CD4-positive, alpha-beta T cell (primary cell): ENCODE measurements at places on chromosomes 12 and 14.

DNA sequence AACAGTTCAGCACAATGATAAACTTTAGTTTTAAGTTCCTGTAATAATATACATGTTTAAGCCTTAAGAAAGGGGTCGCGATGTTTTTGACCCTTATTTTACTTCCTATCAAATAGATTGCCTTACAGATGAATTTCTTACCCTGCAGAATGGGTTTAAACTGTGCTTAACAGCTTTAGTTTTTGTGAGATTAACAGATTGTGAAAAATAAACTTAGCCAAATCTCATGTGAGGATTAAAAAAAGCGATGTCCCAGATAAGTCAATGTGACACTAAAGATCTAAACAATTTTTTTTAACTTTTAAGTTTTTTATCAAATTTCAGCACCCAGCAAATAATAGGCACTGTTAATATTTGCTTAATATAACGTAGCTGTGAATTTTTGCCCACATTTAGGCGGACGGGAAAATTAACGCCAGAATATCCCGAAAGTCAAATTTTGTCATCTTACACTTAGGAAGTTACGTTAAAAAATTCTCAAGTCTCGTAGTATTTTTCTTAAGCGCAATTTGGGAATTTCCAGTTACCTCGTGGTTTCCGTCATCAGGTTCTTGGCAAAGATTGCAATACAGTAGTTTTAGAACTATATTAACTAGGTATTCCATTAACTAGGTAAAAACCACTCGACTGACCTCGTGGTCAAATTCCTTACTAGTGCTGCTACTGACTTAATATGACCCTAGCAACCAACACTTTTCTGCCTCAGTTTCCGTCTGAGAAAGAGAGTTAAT is 1.2 kb downstream of the HNRNPC start:
- no peak for DNase-seq

- no peak for DNase-seq
These were observed 111.1 kb upstream of the KRR1 start for GRCh38 chr12:75622492-75622891.

GRCh38 chr12:114186241-114187002 is 219.5 kb downstream of the TBX5 start:
- no peak for DNase-seq

GRCh38 chr12:120528861-120529525 is at the start of gene COQ5:
Gene COQ5, minus strand, starts transcription at chr12:120529158. Its CDS starts 17 bp downstream, at chr12:120529141.
- peak; percentile 82 for DNase-seq

- DNase-seq, result no peak
These were observed 119.2 kb downstream of the SLC2A13 start for GRCh38 chr12:39986674-39987073.

DNA sequence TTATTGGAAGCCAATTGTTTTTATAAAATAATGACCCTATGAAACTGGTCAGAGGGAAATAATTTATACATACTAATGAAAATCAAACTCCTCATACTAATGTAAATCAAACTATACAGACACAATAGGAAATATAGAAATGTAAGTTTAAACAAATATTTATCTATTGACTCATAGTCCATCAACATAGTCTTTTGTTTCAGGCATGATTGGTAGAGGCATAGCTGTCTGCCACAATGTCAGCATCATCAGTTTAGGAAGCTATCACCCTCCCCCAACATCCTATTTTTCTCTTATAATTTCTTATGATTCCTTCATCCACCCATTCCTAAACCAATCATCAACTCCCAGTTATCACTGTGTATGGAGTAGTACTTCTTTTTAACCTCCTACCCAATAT is 117.7 kb downstream of the SLC38A6 start:
- no peak for DNase-seq

DNA sequence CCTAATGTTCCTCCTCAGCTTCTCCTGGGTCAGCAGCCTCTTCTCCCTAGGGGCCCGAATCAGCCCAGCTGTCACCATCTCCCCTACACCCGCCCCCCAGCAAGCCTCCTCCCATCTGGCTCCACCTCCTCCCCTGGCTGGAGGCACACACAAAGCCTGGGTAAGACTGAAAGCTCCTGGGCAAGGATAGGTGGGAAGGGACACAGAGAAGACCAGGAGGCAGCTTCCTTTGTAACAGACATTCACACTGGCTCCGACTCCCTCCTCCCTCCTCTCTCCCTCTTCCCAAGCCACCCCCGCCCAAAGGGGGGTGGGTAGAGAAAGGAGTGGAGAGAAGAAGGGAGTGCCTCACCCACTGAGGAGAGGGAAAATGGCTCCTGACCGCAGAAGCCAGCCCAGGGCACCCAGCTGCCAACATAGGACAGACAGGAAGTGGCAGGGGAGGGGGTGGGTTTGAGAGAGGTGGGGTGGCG is 4.0 kb downstream of the CHD4 start:
- peak; percentile 31 for DNase-seq

GRCh38 chr14:34012978-34013720 is 62.3 kb upstream of the EGLN3 start:
- no peak for DNase-seq

- no peak for DNase-seq
These were observed 1.2 kb upstream of the NEMP1 start for GRCh38 chr12:57079821-57080220.

GRCh38 chr12:110998165-110998564 is 77.8 kb upstream of the MYL2 start:
- DNase-seq, result no peak

- DNase-seq, result no peak
These were observed 189.1 kb downstream of the PIWIL1 start for GRCh38 chr12:130526813-130527212.

- DNase-seq, result peak; percentile 75
These were observed 13.8 kb downstream of the PRPF40B start for GRCh38 chr12:49636979-49637755.

DNA sequence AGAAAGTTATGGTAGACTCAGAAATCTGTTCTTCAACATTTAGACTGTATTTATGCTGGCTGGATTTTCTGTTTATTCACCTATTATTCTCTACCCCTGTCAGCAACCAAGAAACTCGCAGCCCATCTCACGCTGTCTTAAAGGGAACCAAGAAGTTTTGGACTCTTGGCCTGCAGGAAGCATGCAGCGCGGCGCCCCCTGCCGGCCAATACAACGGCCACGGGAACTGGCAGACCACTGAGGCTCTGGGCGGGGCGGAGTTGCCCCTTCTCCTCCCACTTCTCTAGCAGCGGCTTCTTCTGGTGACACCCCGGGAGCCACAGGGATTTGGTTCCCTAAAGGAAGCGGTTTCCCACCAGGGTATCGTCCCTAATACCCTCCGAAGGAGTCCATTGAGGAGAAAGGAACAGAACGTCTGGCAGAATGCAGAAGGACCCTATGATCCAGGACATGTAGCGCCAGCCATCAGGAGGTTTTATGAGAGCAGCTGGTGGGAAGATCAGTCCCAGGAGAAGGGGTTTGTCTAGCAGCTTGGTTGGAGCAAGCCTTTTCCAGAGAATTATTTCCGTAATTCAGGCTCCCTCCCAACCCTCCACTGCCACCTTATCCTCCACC is 21.0 kb upstream of the RNASE2 start:
- peak; percentile 3 for DNase-seq

DNA sequence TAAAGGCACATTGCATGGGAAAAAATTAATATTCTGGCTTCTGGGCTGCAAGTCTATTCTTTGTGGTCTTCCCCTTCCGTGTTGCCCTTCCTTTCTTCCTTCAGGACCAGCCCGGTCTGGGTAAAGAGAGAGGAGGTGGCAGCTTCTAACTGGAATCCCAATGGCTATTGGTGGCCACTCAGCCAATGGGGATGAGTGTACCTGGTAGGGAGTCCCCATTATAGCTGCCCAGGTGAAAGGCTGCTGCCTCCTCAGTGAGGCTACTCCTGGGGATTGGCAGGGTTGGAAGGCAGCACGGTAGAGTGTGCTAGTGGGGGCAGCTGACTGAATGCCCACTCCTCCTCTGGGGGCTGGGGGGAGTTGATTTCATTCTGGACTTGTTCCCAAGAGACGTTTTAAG is 112.6 kb downstream of the RBM19 start:
- DNase-seq, result no peak

DNA sequence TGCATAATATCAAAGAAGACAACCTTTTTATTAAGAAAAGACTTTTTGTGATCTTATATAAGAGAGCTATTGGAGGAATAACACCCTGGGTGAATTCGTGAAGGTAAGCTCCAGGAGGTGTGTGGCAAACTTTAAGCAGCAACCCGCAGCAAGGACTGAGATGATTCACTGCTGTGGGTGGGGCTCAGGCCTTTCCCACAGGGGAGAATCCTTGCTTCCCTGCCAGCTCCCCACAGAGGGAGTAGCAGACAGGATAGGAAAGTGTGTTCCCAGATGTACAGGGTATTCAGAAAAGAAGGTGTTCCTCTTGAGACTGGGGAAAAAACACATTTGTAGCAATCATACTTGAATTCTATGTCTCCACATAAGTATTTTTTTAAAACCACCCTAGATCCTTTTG is 9.2 kb downstream of the NDUFA12 start:
- DNase-seq, result no peak

GRCh38 chr14:46769292-46769691 is 117.7 kb upstream of the RPL10L start:
- DNase-seq, result no peak

- DNase-seq, result no peak
These were observed 169.7 kb upstream of the OTX2 start for GRCh38 chr14:56979936-56980335.

- DNase-seq, result no peak
These were observed 326.7 kb downstream of the DPF3 start for GRCh38 chr14:72567226-72567625.

DNA sequence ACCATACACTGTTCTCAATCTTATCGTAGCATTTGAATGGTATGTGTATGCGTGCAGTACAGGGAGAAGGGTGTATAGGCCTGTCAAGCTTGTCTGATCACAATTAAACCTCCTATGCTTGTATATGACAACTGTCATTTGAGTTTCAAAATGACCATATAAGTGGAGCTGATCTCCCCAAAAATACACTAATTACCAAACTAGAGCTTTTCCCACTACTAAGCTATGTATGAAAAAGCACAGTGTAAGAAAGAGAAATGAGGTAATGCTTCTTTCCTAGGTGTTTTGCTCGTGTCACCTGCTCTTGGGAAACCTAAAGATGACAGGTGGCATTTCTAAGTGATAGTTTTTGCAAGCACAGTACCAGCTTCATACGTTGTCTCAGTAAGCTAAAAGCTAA is 1.1 kb upstream of the STK38L start:
- no peak for DNase-seq

DNA sequence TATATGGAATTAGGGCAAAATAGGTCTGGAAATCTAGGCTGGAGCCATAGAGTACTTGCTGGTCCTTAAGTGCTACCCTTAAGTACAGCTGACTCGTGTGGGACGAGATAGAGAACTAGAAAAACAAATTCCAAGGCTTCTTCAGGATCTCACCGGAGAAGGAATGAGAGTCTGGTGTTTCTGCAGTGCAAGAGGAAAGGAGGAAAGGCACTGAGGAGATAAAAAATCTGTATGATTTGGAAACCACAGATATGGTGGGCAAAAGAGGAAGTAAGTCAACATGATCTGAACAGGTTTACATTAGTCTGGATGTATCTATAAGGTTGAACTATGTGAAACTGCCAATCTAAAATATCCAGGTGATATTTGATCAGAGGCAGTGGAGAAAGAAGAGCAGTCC is 134.4 kb upstream of the SOX5 start:
- no peak for DNase-seq

GRCh38 chr12:42039577-42039976 is 105.1 kb downstream of the GXYLT1 start:
- no peak for DNase-seq

- DNase-seq, result no peak
These were observed 67.8 kb downstream of the NTF3 start for GRCh38 chr12:5499566-5500330.

DNA sequence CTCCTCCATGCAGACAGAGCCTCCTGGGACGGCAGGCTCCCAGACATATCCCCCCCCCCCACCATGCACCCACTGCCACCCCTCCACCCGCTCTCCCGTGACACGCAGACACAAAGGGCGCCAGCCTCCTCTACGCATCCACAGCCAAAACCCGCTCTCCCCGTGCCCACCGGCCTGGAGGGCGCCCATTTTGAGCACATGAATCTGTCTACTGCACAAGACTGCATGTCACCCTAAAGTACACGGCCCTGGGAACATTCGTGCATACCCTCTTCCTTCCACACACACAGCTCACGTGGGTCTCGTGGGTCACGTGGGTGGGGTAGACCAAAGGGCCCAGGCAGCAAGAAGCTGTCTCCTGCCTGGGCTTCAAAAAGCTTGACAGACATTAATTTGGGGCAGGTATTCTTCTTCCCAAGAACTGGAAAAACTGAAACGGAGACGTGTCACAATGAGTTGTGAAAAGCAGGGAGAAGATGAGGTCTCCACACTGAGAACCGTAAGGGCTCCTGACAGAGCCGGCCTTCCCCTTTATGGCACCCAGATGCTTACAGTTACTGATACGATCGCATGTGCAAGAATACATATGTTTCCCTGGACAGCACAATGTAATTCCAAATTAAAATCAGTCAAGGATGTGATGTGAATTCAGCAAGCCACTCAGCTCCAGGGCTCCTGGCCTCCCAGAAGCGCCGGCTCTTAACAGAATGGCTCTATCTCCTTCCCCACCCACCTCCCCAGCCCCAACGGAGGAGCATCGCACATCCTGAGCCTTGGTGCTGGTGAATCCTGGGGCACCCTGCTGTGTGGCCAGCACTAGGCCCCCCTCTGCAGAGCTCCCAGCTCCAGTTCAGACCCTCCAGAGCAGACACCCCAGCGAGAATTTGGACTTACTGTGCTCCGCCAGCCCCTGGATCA is 1.9 kb downstream of the TGFB3 start:
- DNase-seq, result no peak

DNA sequence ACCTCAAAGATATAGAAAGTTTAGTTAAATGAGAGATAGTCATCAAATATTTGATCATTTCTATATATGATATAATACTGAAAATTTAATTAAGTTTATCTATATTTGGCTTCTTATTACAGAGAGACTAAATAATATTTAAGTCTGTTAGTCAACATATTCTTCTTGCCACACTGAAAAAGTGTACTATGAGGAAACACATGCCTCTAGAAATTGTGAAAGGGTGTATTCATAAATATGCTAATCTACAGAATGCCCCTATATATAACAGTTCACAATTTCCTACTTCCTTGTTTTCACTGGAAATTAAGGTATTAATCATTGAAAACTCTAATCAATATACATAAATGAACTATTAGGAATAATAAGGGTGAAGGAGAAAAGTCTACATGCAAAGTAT is 31.4 kb upstream of the ETV6 start:
- DNase-seq, result no peak

GRCh38 chr14:47744155-47744554 is 68.8 kb upstream of the MDGA2 start:
- DNase-seq, result no peak

- no peak for DNase-seq
These were observed 1036.1 kb upstream of the TMEM132C start for GRCh38 chr12:127230843-127231260.

DNA sequence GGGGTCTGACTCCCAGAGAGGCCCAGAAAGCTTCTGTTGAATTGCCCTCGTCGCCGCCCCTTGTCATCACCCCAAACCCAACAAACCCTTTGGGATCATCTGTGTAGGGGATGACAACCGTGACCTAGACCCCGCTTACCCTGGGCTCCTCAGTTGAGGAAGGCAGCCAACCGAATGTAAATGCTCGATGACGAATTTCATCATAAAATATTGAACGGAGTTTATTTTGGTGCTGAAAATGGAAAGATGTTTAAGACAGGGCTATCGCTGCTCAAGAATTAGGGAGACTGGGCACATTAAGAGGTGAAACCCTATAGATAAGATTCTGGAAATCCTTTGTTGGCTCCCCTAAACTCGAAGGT is 512 bp downstream of the ACTR10 start:
- no peak for DNase-seq
